ENCODE measurements at places on chromosomes 7 and 10.

DNA sequence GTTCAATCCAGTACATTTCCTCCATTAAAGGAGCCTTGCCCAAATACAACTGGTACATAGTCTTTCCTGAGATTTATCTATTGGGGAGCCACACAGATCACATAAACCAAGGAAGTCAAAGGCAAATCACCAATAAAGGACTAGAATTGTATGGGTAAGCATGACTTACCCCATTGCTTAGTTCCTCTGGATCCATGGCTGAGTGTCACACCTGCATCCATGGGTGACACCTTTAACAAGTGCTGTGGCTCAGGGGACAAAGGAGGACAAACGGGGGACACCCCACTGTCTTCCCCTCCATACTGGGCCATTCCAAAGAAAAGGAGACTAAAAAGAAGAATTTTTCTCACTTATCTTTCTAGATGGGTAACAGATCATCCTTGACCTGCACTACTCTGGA lies 30.4 kb downstream of the ZNF92 start:
- no peak for DNase-seq

- no peak for DNase-seq
These were observed 473.0 kb upstream of the KLF6 start for GRCh38 chr10:4257939-4258465.

DNA sequence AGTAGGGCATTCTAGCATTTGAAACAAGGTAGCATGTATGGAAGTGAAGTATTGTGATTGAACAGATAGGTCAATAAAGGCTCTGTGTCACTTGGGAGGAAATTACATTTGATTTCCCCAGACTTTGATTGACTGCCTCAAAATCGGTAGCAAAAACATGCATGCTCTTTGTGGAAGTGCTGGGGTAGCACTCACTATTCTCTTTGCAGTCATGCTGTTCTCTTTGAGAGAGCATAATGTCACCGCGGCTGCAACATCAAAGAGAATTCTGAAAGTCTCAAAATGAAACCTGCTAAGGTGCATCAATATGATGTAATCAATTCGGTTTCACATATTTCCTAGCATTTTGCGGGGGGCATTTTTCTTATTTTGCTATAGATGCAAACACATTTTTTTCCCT lies 64.2 kb downstream of the ARMC3 start:
- DNase-seq: no peak

GRCh38 chr7:99141841-99142726 lies 1.8 kb downstream of the SMURF1 start:
- DNase-seq: peak; percentile 63

DNA sequence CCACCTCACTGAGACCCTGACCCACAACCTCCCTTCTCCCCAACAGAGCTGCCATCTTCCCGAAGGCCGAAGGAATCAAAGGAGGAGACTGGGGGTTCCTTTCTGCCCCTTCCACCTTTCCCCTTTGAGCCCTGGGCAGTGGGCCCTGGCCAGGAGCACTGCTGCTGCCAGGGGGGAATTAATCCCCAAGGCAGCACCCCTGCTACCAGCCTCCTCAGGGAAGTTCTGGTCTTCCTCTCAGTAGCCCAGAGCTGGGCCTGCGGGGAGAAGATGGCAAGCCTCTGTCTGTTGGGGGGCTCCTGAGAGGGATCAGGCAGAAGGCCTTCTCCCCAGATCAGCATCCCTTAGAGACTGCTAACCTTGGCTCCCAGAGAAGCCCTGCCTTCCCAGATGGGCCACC lies 25.5 kb downstream of the DPCD start:
- no peak for DNase-seq
